ENCODE measurements at places on chromosomes 12 and 14. TPM values are rescaled to one million over a fixed set of nuclear protein-coding genes. Genes with fewer than 3 reads are reported as not detected.

DNA sequence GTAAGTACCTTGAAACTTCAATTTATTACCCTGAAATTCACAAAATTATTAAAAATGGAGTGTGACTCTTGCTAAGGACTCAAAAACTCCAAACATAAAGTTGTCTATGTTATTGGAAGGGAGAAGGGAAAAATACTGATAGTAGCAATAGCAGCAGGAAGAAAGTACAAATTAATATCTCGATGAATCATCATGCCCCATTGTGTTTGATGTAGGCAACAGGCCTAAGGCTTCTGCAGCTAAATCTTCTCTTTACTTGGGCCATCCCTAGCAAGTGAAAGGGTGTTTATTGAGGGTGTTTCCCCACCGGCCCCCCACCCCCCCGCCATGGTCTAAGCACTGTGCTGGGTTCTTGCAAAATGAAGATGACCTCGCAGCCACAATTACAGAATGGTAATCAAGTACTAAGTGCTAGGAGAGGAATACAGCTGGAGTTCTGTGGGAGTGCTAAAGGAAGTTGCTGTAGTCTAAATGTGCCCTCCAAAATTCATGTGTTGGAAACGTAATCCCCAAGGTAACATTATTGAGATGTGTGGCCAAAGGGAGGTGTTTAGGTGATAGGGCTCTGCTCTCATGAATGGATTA is 76.5 kb downstream of the SNAPC1 start:
- no peak for DNase-seq

DNA sequence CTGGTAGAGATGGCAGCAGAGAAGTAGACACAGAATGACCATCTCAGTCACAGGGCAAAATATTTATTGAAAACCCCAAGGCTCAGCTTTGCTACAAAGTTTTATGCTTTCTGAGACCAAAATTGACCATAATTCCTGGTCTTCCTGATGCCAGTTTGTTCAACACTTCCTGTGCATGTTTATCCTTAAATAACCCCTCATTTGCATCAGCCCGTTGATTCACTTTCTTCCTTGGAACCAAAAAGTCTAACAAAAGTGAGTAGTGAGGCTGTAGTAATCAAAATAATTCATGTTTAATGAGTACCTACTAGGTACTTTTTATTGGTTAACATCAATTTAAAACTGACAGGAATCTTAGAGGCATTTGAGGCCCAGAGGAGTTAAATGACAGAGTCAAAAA is 51.7 kb downstream of the TRHDE start:
- no peak for DNase-seq

The RND1 gene
- 1.0 TPM for total RNA-seq

DNA sequence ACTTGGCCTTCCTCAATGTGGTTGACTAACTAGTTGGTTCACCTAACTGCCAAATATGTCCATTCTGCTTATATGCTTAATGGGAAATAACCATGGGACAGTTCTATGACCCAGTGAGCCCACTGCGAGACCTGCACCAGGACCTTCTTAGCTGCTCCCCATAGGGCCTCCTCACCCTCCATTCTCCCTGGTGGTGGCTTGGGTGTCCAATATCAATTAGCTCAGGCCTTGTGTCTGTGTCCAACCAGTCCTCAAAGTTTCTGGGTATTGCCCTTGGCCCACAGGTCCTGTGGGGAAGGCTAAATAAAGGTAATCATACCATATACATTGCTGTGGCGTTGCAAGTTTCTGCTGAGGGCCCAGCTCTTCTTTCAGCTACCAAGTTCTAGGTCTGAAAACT is 228.2 kb downstream of the PCNX1 start:
- DNase-seq = no peak

DNA sequence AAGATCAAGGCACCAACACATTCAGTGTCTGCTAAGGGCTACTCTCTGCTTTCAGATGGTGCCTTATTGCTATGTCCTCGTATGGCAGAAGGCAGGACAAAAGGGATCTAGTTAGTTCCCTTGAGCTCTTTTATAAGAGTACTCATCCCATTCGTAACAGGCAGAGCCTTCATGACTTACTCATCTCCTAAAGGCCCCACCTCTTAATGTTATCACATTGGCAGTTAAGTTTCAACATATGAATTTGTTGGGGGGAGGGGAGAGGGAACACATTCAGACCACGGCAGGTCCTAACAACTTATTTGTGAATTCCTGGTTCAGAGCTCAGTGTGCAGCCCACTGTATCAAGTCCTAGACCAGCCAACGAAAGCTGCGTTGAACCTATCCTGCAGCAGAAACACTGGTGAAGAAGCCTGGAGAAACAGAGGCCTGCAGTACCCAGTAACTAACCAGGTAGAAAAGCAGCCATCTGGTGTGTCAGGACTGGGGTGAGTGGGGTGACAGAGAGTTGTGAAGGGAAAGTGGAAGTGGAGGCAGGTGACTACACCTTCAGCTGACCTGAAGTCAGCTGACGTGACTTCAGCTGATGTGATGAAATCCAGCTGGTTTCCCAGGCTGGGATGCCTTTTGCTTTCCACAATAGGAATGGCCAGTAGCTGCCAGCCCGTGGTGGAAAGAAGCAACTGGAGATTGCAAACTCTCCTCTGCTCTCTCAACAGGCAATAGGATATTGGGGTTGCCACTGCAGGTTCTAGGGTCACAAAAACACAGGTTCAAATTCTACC is 101.6 kb upstream of the PLXNC1 start:
- DNase-seq = no peak

DNA sequence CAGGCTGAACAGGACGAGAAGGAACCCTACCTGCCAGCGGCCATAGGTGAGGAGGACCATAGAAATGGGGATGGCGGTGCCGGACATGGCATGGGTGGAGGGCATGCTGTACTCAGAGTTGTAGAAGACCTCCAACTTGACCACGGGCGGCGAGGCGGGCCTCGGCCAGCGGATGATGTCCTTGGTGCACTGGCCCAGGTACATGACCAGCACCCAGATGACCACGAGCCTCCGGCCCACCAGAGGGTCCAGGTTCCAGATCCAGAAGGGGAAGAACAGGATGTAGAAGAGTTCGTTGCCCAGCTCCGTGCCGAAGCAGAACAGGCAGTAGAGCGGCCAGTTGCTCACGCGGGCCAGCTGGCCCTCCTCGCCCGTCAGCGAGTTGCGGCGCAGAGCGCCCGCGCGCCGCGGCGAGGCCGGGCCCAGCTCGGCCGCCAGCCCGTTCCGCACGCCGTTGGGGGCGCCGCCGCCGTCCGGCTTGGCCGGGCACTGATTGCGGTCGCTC is 582 bp downstream of the SGPP1 start:
- peak; percentile 57 for DNase-seq

GRCh38 chr12:132561427-132562156 is 48.8 kb downstream of the LRCOL1 start:
- peak; percentile 50 for DNase-seq

The BEST3 gene
- total RNA-seq = not detected

DNA sequence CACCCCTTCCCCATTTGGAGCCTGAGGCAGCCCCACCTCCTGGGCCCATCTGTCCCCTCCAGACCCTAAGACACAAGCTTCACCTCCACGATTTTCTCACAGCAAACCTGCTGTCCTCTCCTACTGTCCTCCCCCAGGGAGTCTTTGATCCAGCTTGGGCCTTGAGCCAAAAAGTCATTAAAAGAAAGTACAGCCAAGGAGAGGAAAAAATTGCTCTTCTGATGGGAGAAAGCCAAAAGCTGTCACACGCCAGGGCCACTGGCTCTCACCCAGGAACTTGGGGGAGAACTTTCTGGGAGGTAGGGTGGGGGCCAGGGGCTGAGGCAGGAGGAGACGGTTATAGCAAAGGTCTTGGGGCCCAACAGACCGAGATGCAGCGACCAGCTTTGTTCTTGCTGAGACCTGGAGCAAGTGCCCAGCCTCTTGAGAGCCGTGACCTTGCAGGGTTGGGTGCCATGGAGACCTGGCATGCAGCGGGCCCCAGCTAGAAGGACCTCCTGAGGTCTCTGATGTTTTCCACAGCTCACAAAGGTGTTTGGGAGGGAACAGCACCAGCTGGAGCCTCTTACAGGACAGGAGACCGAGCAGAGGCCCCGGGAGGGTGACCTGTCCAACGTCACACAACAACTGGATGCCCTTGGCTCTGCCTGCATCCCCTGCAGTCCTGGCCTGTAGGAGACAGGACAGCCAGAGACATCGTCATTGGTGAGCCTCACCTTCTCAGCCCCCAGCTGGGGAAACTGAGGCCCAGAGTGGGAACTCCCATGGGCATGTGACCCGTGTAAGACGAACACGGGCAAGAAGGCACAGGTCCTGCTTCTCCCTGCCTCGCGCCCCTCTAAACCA is 124.5 kb downstream of the CALM1 start:
- no peak for DNase-seq

- DNase-seq = no peak
These were observed 3.2 kb downstream of the TDRD9 start for GRCh38 chr14:103931422-103931821.

The RPGRIP1 gene
- 1.5 TPM for total RNA-seq

DNA sequence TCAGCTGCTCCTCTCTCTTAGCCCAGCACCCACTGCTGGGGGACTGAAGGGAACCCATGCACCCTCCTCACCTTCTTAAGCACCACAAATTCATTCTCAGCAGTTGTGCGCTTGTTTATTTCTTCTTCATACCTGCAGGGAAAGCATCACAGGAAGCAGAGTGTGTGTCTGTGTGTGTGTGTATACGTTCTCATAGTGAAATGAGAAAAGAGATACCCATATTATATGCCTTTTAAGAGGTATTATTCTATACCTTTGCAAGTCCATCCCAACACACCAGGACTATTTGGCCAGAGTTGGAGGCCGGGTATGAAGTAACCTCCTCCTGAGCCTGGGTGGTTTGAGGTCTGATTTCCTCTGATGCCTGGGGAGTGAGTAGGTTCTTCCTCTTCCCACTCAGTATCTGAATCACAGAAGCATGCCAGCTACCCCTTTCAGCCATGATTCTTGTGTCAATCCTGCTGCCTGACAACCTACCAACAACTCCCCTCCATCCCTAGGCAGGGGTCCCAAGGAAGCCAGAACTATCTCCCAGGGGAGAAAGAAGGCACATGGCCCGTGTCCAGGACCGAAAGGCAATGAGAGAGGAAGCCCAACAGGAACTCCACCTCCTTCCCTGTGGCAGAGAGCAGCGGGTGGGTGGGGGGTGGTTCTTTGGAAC is 3.0 kb downstream of the KRT73 start:
- no peak for DNase-seq

DNA sequence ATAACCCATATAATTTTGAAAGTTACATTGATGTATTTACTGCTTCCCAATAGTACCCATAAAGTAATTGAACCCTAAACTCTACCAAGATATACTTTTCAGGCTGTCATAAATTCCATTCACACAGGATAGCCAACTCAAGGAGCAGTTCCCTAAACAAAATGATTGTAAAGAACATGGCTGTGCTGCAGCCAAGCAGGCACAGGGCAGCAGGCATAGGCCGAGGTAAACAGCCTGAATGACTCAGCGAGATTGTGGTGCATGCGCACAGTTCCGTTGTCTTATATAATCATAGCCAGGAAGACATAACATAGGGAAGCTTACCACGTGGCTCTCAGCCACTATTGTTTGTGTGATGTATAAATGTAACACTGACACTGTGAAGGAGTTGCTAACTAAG is 344.9 kb downstream of the FSCB start:
- DNase-seq = no peak

- no peak for DNase-seq
These were observed 45.1 kb downstream of the TRAF3 start for GRCh38 chr14:102822311-102822863.

The SOAT2 gene
- total RNA-seq = not detected

The TAS2R19 gene
- total RNA-seq = 3.4 TPM

DNA sequence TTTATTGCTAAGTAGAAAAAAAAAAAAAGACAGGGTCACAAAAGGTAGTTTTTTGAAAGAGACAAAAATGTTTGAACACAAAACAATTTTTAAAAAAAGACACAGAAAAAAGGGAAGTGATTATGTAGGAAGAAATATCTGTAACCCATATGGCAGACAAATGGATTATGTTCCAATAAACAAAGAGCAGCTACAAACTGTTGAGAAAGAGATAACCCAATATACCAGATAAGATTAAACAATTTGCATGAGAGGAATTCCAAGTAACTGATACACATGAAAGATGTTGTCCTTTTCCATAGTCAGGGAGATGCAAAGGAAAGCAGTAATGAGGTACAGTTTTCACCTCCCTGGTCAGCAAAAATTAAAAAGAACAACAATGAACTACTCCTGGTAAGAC is 44.9 kb downstream of the PTPRR start:
- DNase-seq = no peak

DNA sequence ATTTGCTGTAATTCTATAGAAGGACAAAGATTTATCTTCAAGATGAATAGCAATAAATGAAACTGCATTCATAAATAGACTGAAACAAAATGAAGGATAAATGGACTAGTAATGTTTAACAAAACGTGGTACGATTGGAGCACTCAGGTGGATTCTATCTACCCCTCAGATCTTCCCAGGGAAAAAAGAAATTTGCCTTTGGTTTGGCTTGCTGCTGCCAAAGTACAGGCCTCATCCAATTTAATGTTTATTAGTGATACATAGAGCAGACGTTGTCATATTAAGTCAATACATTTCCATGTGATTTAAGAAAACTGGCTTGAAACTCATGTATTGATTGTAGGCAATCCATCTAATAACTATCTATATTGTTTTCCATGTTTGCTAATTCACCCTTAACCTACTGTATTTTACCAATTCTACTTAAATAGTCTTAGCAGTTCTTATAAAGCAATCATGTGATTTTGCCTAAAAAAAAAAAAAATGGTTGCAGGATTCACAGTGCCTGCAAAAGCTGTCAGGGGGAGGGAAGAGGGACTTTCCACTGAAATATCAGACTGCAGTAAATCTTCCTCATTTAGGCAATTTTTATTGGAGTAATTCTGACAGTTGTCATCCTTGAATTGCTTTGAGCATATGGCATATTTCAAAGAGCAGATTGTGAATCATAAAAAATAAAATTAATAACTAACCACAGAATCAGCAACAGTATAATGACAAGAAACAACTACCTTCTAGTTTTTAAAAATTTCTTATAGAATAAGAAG is 242.2 kb upstream of the NPAS3 start:
- no peak for DNase-seq

DNA sequence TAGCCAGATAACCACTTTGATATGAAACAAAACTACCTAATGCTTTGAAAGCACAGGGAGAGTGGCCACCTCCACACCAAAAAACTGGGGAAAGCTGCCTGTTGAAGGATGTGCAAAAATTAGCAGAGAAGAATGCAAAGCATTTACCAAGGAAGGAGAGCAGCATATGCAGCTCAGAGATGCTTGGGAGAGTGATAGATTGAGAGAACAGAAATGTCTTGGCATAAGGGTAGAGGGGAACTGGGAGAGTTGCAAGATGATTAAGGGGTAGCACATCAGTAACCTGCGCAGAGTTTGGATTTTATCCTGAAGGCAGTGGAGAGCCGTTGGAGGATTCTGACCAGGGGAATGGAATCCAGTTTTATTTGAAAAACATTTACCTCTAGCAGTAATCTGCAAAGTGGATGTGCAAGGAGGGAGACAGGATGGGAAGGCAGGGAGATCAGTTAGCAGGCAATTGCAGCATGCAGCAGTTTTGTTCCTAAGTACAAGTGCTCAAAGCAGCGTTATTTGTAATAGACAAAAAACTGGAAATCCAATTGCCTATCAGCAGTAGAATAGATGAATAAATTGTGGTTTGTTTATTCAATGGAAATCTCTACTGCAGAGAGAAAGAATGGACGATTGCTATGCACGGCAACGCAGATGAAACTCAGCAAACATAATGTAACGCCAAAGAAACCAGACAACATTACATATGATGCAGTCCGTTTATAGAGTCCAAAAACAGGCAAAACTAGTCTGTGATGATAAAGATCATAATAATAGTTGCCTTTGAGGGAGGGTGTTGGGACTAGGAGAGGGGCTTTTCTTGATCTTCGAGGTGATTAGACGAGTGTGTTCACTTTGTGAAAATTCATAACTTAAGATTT is 81.5 kb downstream of the BHLHE41 start:
- DNase-seq = no peak

- peak; percentile 96 for DNase-seq
These were observed 14.0 kb upstream of the RACGAP1 start for GRCh38 chr12:50039151-50039835.
